ENCODE measurements at places on chromosomes 11 and 22.

DNA sequence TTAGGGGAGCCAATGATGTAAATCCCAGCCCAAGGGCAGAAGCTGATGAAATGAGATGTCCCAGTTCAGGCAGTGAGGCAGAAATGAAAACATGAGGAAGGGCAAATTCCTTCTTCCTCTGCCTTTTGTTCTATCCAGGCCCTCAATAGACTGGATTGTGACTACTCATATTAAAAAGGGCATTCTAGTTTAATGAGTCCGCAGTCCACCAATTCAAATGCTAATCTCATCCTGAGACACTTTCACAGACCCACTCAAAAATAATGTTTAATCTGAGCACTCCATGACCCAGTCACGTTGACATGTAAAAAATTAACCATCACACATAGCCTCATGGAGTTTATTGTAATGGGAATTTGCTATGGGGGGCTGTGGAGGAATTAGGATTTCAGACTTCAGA lies 717.9 kb downstream of the OPCML start:
- no peak for DNase-seq

GRCh38 chr11:15158351-15159015 lies 43.8 kb downstream of the INSC start:
- DNase-seq, result no peak

- DNase-seq, result peak; percentile 78
Measured at GRCh38 chr11:77046060-77046501, 11.9 kb downstream of the B3GNT6 start.

DNA sequence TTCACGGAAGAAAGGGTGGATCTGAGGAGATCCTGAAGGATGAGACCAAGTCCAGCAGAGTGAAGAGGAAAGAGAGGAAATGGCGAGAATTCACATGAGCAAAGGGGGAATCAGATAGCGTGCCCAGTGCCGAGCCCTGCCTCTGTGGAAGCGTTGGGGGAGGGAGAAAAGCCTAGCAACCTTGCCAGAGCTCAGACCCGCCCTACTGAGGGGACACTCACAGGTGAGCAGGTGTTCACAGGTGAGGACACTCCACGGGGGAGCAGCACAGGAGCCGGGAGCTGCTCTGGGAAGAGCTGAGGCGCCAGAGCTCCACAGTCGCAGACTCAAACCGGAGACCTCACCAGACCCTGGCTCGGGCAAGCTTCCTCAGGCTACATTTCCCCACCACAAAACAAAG lies 56.2 kb downstream of the MICAL3 start:
- DNase-seq, result peak; percentile 80

DNA sequence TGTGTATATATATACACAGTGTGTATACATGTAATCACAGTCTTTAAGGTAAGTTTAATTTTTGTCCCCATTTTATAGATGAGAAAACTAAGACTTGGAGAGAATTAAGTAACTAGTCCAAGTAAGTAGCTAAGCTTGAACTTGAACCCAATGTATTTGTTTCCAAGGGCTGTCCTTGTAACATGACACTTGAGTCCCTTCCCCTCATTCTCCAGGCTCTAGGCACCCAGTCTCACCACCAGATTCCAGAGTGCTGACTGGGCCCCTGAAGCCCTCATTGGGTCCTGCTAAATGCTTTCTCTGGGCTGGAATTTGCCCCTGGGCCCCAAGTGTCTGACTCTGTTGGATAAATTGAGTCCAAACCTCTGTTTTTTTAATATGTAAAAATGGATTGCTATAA lies 45.5 kb downstream of the ADM start:
- no peak for DNase-seq

GRCh38 chr11:2799881-2800654 lies 85.5 kb downstream of the CDKN1C start:
- no peak for DNase-seq

- DNase-seq, result no peak
Measured at GRCh38 chr11:100866453-100866852, 179.4 kb downstream of the ARHGAP42 start.

DNA sequence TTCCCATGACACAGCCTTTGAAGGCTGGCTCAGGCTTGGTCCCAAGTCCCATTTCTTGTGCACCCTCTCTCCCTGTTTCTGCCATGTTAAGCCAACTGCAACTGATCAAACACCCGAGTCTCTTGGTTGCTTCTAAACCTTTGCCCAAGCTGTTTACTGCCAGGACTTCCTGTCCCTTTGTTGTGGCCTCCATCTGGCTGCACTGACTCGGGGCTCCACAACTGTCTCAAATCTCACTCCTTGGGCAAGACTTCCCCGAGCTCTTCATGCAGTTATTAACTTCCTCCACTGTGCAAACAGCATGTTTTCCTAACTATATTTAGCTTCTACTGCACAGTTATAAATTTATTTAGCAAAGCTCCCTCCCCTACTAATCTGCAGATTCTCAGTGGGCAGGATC lies 4.3 kb downstream of the VPREB1 start:
- DNase-seq, result no peak

DNA sequence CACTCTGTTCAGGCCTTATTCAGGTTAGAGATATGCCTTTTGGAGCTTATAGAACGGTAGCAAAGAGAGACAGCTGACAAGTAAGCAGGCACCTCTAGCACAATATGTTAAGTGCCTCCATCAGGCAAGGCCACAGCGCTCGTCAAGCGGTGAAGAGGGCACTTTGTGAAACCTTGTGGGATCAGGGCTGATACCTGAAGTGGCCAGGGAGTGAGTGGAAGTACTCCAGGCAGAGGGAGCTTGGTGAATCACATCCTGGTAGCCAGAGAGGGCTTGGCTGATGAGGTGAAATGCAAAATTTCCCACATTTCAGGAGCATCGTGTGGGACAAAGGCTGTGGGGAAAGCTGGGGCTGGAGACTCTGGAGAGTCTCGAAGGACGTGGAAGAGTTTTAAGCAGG lies 87.4 kb downstream of the PKNOX2 start:
- no peak for DNase-seq

- no peak for DNase-seq
Measured at GRCh38 chr22:31199187-31199586, 12.9 kb upstream of the LIMK2 start.

DNA sequence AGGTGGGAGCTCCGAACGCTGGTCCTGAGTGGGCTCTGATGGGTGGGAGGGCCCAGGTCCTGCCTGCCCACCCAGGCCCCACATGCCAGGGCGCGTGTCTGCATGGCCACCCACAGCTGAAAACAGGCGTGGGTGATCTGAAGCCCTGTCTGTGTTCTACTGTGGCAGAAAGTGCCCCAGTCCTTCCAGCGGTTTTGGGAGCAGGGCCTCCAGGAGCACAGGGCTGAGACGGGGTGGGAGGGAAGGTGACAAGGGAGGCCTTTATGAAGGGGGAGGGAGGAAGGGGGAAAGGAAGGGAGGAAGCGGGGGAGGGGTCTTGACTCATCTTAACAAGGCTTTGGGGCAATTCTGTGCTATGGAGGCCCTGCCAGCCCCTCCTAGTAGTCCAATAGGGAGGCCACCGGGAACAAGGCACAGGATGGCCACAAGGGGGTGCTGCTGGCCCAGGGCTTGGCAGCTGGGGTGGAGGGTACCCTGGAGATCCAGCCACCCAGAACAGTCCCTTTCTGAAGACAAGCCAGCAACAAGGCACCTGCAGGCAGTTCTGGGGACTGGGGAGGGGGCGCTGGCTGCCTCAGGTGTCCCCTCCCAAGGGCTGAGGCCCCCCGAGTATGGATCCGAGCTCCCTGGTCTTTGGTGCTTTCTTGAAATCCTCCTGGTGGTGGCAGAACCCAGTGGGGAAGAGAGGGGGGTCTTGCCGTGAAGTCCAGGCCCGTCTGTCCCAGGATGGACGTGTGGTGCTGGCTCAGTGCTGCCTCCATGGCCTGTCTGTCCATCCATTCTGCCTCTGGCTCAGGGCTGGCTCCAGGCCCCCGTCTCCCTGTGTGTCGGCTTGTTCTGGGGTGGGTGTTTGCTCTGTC lies 6.3 kb upstream of the FADS3 start:
- peak; percentile 76 for DNase-seq

DNA sequence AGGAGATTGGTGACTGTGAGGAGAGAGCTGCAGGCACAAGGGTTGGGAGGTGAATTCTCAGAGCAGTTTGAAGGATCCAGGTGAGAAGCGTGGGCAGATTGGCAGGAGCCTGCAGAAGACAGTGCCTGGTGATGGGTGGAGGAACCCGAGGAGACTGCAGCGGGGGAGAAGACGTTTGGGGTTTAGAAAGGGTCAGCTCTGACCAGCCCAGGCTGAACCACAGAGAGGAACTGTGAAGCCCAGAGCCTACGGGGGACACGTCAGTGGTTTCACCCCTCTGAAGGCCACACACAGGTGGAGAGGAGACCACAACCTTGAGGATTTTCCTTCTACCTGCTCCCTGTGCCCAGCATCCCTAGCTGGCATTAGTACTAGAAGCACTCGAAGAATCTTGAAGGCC lies 154.8 kb upstream of the TBCEL start:
- no peak for DNase-seq

- DNase-seq, result no peak
Measured at GRCh38 chr22:17242641-17243040, 23.4 kb upstream of the ADA2 start.

GRCh38 chr22:22148905-22149304 lies 95.7 kb upstream of the VPREB1 start:
- DNase-seq, result no peak

DNA sequence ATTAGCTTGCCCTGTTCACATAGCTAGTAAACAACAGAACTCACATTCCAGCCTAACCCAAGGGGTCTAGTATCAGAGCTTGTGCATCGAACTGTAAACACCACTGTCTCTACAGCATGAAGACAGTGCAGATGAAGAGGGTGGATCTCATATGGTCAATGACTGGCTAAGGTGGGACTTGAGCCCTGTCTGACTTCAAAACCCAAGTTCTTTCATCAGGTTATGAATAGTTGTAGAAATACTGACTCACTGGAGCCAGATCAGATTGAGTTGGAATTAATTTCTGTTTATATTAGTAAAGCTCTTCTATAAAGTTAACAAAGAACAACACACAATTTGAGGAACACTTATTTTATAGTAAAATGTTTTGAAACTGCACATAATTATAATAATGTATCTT lies 161.7 kb upstream of the ARHGAP20 start:
- DNase-seq, result no peak

DNA sequence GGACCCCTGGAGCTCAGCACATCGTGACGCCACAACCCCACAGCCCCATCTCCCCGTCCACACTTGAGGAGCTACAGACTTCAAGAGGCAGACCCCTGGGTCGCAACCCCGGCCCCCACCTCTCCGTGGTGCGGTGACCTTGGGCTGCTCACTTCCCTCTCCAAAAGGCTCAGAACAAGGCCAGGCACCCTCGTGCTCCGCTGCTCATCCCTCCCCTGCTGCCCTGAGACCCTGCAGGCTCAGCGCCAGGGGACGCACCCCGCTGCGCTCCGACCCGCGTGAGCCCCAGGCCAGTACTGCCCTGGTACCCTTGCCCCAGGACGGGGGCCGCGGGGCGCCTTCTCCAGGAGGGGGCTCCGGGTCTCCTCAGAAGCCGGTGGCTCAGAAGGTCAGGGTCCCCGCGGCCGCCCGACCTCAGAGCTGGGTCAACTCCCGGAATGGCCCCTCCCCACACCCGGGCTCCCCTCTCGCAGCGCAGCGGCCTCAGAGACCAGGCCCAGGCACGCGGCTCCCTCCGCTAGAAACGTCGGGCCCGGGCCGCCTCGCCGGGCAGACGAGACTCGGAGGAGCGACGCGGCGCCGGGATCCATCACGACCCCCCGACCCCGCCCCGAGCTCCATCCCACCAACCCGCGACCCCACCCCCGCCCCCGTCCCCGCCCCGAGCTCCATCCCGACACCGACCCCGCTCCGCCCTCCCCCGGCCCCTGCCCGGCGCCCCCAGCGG lies 563 bp downstream of the GATD1 start:
- DNase-seq, result no peak

GRCh38 chr11:117700551-117700950 lies 96.5 kb downstream of the DSCAML1 start:
- DNase-seq, result no peak

DNA sequence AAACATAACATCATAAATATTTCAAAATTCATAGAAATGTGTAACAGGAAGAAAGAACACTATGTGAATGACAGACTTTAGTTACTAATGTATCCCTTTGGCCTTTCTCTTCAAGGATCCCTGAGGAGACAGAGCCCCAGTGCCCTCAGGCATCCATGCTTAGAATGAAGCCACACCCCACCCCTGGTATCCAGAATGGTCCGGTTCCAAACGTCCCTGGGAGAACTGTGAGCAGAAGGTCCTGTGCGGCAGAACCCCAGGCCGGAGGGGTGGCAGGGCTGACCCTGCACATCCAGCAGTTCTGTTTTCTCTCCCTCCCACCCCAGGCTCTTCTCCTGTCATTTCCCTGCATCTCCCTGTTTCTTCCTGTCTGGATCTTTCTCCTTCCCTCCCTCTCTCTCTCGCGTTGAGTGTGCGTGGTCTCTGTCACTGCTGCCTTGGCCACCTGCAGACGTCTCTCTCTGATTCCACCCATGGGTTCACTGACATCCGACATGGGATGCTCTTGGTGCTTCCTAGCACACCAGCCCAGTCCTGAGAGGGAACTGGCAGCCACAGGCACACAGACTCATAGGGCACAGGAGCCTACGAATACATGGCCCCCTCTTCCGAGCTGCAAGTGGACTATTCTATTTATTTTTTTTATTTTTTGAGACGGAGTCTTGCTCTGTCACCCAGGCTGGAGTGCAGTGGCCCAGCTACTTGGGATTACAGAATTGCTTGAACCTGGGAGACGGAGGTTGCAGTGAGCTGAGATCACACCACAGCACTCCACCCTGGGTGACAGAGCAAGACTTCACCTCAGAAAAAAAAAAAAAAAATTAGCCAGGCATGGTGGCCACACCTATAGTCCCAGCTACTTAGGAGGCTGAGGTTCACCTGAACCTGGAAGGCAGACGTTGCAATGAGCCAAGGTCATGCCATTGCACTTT lies 5.7 kb downstream of the RFPL1 start:
- DNase-seq, result no peak

GRCh38 chr22:29004647-29005371 lies 56.8 kb downstream of the C22orf31 start:
- peak; percentile 90 for DNase-seq

GRCh38 chr11:110380836-110381622 lies 48.7 kb upstream of the FDX1 start:
- no peak for DNase-seq

- DNase-seq, result no peak
Measured at GRCh38 chr11:57885298-57886050, 123.9 kb downstream of the CTNND1 start.
